Mammary epithelial cell (primary cell): ENCODE measurements at places on chromosomes 2 and 18. TPM values are rescaled to one million over a fixed set of nuclear protein-coding genes. Genes with fewer than 3 reads are reported as not detected.
A peak's percentile ranks its signal among the peaks of the same experiment; 100 is the strongest.

- no peak for DNase-seq
Measured at GRCh38 chr2:236568068-236568921, 1.3 kb upstream of the ACKR3 start.

Gene TEKT4
- polyA plus RNA-seq: not detected

DNA sequence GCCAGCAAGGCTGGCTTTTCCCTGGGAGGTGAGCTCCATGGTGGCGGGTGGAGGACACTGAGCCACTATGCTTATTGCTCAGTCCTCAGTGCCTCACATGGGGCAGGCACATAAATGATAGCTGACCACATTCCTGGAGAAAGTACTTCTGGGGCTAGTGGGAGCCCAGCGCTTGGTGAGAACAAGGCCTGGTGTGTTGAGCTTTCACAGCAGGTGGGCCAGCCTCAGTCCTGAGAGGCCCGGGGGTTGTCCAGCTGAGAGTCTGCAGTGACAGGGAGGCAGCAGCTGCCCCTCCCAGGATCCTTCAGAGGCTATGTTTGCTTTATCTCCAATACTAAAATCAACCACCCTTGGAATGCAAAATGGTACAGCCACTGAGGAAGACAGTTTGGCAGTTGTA, 217.7 kb downstream of the ZBTB7C start:
- no peak for DNase-seq

Gene GALR1
- polyA plus RNA-seq: not detected

DNA sequence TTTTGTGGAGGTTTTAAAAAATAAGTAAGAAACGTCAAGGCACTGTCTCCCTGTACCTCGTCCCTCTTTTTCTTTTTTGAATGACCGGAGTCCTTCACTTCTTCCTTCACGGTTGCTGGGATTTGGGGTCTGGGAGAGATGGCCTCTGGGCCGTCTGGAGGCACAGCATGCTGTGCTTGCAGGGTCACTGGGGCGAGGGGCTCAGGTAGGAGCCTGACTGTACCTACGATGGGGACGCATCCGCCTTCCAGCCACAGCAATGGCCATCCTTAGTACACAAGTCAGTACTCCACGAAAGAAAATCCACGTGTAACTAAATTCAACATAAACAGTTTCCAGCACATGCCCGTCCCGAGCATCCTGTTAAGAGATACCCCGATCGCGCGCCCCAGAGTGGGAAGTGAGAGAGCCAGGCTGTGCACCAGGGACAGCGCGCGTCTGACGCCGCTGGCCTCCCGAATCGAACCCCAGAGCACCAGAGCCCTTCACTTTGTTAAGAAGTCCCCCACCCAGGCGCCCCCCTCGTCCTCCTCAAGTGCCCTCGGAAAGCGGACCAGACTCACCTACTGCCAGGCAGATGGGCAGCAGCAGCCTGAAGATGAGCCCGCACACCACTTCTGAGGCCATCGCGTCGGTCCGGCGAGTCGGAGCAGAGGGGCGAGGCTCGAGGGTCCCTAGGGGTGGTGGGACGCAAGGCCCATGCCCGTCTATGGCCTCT, 1.2 kb downstream of the PIEZO2 start:
- DNase-seq: no peak

GRCh38 chr2:63862806-63863205, 21.1 kb downstream of the UGP2 start:
- peak; percentile 81 for DNase-seq

DNA sequence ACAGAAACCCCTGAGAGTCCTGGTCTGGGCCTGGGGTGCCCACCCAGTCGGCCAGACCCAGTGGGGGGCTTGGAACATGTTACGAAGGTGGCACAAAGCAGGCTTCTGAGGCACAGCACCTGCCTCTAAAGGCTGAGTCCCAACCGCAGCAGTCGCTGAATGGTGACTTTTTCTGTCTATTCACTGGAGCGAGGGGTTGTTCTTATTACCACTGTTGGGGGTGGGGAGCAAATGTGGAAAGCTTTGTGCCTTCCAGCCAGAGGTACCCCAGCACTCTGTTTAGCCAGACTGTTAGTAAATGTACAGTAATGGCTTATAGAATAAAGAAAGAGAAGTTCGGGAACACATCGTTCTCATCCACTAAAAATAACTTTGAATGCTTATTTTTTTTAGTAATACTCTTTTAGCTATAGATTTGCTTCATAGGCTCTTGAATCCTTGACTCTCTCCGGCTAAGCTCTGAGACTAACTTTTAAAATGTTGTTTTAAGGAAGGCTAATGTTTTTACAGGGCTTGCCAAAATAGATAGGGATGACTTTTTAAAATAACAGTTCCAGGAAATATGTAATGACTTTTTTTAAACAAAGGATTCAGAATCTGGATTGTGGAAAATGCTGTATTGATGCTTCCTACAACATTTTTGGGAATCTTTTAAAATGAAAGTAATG, 23.4 kb upstream of the PTPN2 start:
- DNase-seq: no peak

Gene C2orf78
- polyA plus RNA-seq: 0.02 TPM

DNA sequence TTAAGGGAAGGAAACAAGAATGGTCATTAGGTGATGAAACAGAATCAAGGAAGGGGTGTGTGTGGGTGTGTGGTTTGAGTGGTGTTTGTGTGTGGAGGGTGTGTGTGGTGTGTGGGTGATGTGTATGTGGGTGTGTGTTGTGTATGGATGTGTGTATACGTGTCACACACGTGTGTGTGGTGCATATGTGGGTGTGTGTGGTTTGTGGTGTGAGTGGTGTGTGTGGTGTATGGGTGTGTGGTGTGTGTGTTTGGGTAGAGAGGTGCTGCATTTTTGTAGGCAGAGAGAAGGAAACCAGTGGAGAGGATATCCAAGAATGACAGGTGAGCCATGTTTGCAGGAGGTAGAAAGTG, 1.1 kb upstream of the CEP192 start:
- DNase-seq: peak; percentile 9

DNA sequence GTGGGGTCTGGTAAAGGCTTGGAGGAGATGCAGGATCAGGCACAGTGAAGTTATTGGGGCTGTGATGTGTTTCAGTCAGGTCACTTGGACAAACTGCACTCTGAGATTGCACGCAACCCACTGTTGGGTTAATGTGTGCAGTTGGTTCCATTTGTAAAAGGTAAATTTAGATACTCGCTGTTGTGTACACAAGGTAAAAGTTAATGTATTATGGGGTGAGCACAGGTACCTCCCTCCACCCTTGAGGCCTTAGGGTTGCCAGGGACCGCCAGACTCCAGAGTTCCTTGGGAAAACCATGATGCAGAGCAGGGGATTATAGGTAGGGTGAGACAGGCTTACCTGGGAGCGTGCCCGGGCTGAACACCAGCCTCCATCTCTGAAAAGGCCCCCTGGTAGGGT, 20.1 kb downstream of the IMPA2 start:
- no peak for DNase-seq

GRCh38 chr2:173424886-173425285, 70.2 kb downstream of the CDCA7 start:
- DNase-seq: no peak

- DNase-seq: no peak
Measured at GRCh38 chr2:40096360-40096759, 317.3 kb upstream of the THUMPD2 start.

Gene DTNA
- 2.6 TPM for polyA plus RNA-seq

DNA sequence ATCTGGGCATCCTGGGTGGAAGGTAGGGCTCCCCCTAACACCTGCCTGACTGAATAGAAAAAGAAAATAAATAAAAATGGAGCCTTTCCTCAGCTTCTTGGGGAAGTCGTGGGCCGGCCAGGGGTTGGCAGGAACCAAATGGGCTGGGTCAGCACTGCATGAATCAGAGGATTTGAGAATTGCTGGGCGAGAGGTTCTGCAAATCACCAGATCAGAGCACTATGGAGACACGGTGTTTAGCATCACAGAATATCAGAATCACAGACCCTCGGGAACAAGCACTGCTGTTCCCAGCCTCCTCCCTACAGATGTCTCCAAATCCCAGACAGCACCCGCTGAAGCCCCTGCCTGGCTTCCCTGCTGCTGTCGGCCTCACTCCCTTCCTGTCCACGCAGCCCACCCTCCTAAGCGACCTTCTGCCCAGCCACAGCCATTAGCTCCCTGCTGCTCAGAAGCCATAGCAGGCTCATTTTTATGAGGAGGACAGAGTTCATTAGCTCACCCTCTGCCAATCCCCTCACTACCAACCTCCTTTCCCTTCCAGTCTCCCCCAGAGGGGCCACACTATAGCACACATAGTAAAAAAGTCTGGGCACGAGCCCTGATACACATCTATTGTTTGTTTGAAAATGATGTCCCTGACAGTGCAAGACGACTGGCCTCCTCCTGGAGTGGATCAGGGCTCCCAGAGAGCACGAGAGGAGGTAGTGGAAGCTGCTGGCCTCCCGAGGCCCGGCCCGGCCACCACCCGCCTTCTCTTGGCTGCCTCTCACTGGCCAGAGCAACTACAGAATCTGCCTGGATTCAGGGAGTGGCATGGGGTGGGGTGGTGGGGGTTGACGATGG, 64.6 kb upstream of the TAF1B start:
- no peak for DNase-seq

- DNase-seq: no peak
Measured at GRCh38 chr2:165895974-165896373, 57.6 kb downstream of the TTC21B start.

Gene TLX2
- 0.05 TPM for polyA plus RNA-seq

Gene IL37
- not detected for polyA plus RNA-seq

DNA sequence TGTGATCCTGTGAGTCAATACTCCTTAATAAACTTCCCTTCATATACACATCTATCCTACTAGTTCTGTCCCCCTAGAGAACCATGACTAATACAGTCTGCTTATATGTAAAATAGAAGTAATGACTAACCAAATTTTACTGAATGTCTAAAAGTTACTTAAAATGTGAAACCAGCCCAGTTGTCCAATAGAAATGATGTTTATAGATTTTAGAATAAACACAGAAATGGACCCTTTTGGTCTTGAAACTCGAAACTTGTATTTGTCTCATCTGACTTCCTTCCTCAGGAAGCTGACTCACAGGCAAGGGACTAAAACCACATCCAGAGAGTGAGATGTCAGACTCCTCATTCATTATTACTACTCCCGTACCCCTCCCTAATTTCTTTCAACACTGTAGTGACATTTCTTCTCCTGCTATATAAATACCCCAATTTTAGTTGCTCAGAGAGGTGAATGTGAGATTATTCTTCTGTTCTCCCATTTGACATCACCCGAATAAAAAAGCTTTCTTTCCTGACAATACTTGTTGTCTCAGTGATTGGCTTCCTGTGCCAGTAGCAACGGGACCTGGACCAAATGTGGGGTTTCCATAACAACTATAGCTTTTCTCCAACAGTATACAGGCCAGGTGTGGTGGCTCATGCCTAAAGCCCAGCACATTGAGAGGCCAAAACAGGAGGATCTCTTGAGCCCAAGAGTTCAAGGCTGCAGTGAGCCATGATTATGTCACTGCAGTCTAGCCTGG, 486.0 kb downstream of the ERBB4 start:
- DNase-seq: peak; percentile 45

DNA sequence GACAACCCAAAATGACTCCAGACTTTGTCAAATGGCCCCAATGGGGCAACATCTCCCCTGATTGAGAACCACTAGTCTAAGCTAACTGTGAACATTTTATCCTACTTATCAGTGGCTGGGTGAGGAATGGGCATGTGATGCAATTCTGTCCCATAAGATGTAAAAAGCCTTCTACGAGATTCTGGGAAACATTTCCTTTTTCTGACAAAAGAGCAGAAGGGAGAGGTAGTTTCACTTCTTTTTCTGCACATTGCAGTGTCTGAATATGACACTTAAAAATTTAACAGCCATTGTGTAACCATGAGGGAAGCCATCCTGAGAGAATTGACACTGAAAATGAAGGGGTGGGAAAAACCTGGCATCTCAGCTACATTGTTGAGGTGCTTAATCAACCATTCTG, 17.3 kb upstream of the MARCHF4 start:
- no peak for DNase-seq

Gene CXCR1
- 1.4 TPM for polyA plus RNA-seq

Gene LONRF2
- polyA plus RNA-seq: not detected

GRCh38 chr2:10530607-10531239, 82.6 kb upstream of the ODC1 start:
- DNase-seq: no peak

DNA sequence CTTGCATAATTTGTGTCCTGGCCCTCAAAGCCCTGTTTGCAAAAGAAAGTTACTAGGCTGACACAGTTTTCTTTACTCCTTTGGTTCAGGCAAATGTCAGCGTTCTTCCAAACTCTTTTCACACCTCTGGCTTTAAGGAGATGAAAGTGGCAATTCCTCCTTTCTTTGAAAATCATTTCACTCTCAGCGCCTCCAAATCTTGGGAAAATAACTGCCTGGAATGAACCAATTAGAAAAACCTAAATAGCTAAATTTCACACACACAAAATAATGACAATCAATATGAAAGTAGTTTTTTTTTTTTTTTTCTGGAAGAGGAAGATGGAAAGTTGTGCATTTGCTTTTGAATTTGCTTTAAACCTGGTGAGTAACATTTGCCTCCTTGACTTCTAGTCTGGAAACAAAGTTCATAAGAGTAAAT, 1.7 kb downstream of the MEIS1 start:
- no peak for DNase-seq

DNA sequence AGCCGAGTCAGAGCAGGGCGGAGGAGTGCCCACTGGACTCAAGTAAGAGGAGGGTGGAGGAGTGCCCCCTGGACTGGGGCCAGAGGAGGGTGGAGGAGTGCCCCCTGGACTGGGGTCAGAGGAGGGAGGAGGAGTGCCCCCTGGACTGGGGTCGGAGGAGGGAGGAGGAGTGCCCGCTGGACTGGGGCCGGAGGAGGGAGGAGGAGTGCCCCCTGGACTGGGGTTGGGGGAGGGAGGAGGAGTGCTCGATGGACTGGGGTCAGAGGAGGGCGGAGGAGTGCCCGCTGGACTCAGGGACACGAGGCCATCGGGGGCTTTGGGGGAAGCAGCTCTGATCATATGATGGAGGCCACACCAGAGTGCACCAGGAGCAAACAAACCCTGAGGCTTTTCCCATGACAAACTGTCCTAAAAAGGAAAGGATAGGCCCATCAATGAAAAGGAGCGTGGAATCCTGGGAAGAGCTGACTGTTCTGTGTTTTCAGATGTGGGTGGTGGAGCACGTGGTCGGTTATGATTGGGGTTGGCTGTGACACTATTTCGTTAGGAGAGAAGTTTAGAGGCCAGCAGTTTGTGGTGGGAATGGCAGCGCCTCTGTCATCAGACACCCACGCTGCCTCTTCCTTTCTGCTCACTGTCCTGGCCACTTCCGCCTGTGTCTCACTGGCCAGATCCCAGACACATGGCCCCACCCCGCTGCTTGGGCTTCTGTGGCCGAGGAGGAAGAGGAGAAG, 24.5 kb upstream of the HPCAL1 start:
- peak; percentile 38 for DNase-seq

DNA sequence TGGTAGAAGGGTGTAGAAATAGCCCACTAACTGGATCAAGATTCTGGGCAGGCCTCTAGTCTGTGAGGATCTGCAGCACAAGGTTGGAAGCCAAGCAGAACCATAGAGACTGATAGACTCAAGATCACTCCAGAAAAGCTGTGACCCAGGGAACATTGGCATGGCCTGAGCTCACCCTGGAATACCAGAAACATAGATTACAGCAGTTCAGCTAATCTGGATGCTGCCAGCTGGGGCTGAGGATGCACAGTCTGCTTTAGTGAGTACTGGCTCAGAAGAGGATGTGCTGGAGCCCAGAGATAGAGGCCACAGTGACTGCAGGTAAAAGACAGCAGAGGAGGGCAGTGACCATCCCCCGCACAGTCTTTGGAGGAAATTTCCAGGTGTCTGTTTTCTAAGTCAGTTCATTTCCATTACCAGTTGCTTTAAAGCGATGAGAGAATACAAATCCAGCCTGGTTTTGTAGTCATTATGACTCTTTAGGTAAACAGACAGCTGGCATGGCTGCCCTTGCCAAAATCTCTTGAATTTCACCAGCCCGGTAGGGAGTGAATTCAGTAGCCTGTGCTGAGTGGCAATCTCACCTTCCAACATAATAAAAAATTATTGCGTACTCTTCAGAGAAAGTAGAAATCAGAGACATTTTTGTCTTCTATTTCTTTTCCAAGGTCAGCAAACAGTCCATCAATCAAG, 119.2 kb downstream of the ANTXR1 start:
- no peak for DNase-seq
